ENCODE measurements at places on chromosomes 7 and 10.

- no peak for DNase-seq
Measured at GRCh38 chr10:115093776-115094408, 727 bp downstream of the ATRNL1 start.

DNA sequence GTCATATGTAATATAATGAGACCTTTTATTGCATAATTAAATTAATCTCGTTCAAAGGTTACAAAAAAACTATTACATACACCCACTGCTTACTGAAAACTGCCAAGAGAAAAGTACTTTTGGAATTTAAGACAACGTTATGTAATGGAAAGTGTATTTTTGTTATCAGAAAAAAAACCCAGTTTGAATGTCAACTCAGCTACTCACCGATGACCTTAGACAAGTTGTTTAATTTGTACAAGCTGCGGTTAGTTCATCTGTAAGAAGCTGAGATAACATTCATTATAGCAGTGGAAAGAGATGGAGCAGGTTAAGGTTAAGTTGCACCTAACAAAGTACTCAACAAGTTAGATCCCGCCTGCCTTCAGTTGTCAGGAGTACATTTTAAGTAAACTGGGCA lies 1.1 kb downstream of the PSMA2 start:
- DNase-seq, result no peak

DNA sequence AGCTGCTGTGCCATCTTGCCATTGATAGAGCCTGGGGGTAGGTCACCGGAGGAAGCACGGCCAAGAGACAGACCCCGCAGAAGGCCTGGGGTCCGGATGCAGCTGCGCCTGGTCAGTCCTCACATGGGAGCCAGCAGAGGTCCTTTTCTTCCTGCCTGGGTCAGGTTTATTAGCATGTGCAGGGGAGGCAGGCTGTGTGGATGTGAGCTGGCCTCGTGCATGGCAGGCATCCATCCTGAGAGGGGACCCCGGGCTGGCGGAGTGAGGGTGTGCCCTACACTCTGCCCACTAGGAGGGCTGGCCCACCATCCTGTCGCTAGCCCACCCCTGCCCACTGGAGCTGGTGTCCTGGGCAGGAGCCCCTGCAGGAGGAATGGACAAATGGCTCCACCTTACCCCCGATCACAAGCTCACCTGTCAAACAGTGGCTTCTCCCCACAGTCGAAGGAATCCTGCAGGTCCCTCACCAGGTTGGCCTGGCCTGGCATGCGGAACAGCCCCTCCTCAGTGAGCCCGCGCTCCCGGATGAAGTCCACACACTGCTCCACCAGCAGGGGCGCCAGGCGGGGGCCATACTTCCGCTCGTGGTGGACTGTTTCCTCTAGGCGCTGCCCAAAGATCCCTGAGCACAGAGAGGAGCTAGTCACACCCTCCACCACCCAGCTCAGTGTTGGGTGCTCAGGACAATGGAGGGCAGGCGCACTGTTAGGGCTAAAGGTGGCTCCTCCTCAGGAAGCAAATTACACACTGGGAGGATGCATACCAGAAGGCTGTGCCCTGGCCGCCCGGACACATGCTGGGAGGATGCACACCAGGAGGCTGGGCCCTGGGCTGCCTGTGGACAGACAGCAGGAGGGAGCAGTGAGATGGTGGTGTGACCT lies 145.4 kb downstream of the ARHGAP22 start:
- DNase-seq, result no peak

- no peak for DNase-seq
Measured at GRCh38 chr7:128190051-128190647, 50.9 kb upstream of the LEP start.

GRCh38 chr7:26393818-26394217 lies 102.2 kb downstream of the SNX10 start:
- DNase-seq, result no peak

DNA sequence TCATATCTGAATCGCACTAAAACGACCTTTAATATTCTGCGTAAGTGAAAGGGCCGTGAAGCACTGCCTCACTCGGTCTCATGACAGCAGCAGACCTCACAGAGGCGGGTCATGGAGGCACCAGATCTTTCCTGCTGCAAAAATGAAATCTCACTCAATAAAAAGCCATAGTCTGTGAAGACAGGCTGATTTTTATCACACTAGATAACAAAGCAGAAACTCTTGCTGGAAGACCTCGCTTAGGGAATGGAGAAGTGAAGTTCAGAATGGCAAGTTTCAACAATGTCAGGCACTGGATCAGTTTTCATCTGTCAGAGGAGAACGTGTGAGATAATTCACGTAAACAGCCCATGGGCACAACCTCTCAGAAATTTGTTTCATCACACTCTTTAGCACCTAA lies 8.0 kb downstream of the SEPHS1 start:
- no peak for DNase-seq

DNA sequence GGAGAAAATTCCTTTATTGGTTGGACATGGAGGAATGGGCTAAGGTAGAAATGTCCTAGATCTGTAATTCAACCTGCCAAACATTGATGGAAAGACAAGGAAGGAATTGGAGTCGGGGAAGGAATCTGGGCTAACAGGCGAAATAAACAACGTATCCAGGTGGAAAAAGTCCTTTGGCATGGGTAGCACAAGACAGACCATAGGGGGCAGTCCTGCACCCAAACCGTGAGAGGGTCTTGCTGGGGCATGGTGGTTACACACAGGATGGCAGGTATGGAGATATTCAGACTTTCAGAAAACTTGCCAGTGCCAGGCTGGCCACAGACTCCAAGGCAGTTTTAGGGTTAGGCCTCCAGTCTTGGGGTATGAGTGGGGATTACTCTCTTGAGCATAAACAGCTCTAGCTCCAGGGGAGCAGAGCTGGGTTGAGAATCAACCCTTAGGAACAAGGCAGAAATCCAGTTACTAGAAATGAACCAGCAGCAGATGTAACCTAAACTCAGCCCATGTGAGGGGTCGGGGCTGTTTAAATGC lies 188.6 kb upstream of the GDF10 start:
- no peak for DNase-seq

DNA sequence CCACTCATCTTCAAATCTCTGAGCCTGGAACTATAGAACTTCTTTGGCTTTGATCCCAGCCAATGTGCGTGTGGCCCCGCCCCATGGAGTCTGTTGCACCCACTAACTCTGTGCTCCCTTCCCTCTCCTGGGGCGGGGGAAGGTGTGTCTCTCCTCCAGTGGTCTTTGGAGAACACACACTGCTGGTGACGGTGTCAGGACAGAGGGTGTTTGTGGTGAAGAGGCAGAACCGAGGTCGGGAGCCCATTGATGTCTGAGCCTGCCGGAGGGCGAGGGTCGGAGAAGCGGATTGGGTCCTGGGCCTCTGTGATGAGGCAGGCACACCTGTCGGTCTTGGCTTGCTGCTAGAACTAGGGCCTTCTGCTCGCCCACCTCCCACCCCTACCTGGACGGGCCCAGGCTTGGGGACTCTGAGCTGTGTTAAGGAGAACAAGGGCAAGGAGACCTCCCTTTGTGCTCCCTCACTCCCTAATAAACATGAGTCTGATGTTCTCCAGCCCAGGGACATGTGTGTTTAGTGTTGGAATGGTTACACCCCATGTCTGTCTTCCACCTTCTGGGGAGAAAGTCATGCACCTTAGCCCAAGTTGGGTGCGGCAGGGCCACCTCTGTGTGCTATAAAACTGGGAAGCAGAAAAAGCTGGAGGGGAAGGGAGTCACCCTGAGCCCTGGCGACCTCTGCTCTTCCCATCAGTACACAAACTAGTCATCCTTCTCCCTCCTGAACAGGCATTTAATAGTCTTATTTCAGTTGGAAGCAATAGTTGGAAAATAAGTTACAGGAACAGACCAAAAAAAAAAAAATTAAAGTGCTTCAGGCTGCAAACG lies 4.6 kb downstream of the TRAPPC14 start:
- no peak for DNase-seq

DNA sequence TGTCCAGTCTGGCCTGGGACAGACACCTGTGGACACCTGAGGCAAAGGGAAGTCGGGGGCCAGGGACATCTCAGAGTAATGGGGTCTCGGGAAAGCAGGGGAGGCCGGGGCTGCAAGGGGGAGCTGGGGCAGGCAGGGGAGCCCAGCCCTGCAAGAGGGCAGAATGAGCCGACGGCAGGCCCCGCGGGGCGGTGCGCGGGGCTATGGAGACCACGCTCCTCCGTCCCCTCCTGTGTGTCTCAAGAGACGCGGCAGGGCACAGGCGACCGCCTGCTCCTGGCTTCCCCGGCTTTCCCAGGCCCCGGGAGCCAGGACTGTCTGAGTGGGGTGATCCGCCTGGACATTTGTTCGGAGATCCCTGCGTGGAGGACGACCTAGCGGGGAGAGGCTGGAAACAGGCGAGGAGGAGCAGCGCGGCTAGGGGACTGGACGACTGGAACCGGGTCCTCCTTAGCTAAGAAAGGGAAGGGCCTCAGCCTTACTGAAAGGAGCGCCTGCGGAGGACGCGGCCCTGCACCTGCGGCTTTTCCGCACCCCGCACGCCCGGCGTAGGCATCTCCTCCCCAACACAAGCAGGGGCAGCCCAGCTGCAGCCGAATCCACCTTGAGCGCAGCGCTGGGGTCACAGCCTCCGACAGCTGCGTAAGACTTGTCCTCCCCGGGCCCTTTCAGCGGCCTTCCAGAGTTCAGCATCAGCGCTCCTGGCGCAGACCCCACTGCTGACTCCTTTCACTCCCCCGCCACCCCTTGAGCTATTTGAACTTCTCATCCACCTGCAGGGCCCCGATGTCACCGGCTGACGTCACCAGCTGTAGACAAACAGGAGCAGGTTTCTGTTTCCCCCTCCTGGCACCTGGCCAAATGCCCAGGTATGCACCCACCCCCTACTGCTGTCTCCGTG lies 176.4 kb downstream of the ZNF248 start:
- no peak for DNase-seq

- no peak for DNase-seq
Measured at GRCh38 chr7:99028261-99028973, 115.5 kb downstream of the SMURF1 start.

GRCh38 chr7:232410-233248 lies 40.3 kb downstream of the FAM20C start:
- no peak for DNase-seq

Data from stimulated activated CD4-positive, alpha-beta T cell treated with anti-CD3 and anti-CD28 coated beads, Interleukin-2, amount 100 ng/mL, for 48 hours (primary cell).